ENCODE measurements at places on chromosomes 5 and 9. TPM values are rescaled to one million over a fixed set of nuclear protein-coding genes. Genes with fewer than 3 reads are reported as not detected.

The PCDHGB2 gene
- total RNA-seq = 2.4 TPM

The CCDC192 gene
- total RNA-seq = not detected

The TMC1 gene
- total RNA-seq = 0.43 TPM

The ARSI gene
- total RNA-seq = 22.2 TPM

The SMIM33 gene
- total RNA-seq = not detected

The ANKRD31 gene
- total RNA-seq = 0.14 TPM

The FOXD4L6 gene
- total RNA-seq = 0.09 TPM

The CRHBP gene
- 2.1 TPM for total RNA-seq

The SPINK4 gene
- 0.74 TPM for total RNA-seq

The SCGB3A2 gene
- not detected for total RNA-seq

The LHX3 gene
- not detected for total RNA-seq

The LCN1 gene
- 0.65 TPM for total RNA-seq

The LHX2 gene
- not detected for total RNA-seq

The PTGDS gene
- 2.3 TPM for total RNA-seq

The LCN9 gene
- total RNA-seq = not detected

The ACOT12 gene
- 0.74 TPM for total RNA-seq

The SPINK5 gene
- total RNA-seq = under 0.01 TPM

The IL7R gene
- total RNA-seq = 6.4 TPM

The C9orf50 gene
- total RNA-seq = 0.18 TPM

The WDR31 gene
- 1.8 TPM for total RNA-seq

The NEUROG1 gene
- not detected for total RNA-seq

The TAF11L10 gene
- total RNA-seq = not detected

The PCDHGA10 gene
- 4.3 TPM for total RNA-seq

The SPINK6 gene
- 15.6 TPM for total RNA-seq

The IRX1 gene
- not detected for total RNA-seq

The LCN15 gene
- not detected for total RNA-seq

The ST8SIA4 gene
- total RNA-seq = 0.28 TPM

The STKLD1 gene
- 0.55 TPM for total RNA-seq

The TCF7 gene
- 0.28 TPM for total RNA-seq

The BNC2 gene
- total RNA-seq = 27.5 TPM

The ELOVL7 gene
- total RNA-seq = 0.09 TPM

The SAXO1 gene
- total RNA-seq = under 0.01 TPM

The RORB gene
- 0.92 TPM for total RNA-seq

The IGFBPL1 gene
- not detected for total RNA-seq

The DMRT3 gene
- total RNA-seq = not detected

The PCDHGB1 gene
- 3.3 TPM for total RNA-seq

The ENHO gene
- not detected for total RNA-seq

The RAB3C gene
- under 0.01 TPM for total RNA-seq

The HDHD3 gene
- 9.9 TPM for total RNA-seq

The ANKRD34B gene
- not detected for total RNA-seq

The PCDHB12 gene
- 0.09 TPM for total RNA-seq

The TAF1L gene
- not detected for total RNA-seq

The EPB41L4B gene
- under 0.01 TPM for total RNA-seq

The ANXA6 gene
- total RNA-seq = 482 TPM

The FOXE1 gene
- total RNA-seq = not detected

The PCDHA2 gene
- total RNA-seq = under 0.01 TPM

The MIER3 gene
- total RNA-seq = 12.2 TPM

The FBP1 gene
- not detected for total RNA-seq

The INSL6 gene
- not detected for total RNA-seq

The CMYA5 gene
- total RNA-seq = 1.3 TPM

The TMEM215 gene
- not detected for total RNA-seq

The AQP7 gene
- total RNA-seq = 0.09 TPM
